ENCODE measurements at places on chromosomes 12 and 14. TPM values are rescaled to one million over a fixed set of nuclear protein-coding genes. Genes with fewer than 3 reads are reported as not detected.

- no peak for DNase-seq
These were observed 244.3 kb upstream of the NOVA1 start for GRCh38 chr14:26841920-26842741.

DNA sequence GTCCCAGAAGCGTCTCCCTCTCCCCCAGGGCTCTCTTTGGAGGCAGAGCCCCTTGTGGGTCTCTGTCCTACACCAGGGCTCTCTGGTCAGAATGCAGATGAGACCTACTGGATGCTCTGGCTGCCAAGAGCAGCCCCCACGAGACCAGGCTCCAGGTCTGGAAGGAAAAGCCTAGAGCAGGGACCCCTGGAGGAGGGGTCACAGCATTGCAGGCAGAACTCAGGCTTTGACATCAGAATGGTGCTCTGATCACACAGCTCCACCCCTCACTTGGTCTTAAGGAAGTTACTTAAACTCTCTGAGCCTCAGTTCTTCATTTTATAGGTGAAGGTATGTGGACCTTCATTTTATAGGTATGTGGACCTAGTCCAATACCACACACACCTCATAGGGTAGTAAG, 83.1 kb downstream of the ARL6IP4 start:
- no peak for DNase-seq

DNA sequence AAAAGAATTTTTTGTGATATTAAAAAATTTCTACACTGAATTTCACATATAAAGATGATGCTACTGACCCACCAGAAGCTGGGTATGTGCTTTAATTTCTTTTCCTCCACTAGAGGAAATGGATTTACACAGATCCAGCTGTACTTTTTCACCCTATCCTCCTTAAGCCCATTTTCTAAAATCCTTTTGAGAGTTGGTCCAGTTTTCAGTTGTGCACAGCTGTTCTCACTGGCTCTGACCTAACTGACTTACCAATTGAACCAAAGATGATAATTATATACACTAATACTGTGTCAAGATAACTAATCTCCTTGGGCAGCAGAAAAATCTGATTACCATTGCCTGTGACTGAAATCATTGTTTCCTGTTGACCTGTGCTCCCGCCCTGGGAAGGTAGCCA, 108.5 kb downstream of the ZFC3H1 start:
- DNase-seq: no peak

GRCh38 chr14:96994999-96995398, 197.8 kb downstream of the VRK1 start:
- DNase-seq: no peak

DNA sequence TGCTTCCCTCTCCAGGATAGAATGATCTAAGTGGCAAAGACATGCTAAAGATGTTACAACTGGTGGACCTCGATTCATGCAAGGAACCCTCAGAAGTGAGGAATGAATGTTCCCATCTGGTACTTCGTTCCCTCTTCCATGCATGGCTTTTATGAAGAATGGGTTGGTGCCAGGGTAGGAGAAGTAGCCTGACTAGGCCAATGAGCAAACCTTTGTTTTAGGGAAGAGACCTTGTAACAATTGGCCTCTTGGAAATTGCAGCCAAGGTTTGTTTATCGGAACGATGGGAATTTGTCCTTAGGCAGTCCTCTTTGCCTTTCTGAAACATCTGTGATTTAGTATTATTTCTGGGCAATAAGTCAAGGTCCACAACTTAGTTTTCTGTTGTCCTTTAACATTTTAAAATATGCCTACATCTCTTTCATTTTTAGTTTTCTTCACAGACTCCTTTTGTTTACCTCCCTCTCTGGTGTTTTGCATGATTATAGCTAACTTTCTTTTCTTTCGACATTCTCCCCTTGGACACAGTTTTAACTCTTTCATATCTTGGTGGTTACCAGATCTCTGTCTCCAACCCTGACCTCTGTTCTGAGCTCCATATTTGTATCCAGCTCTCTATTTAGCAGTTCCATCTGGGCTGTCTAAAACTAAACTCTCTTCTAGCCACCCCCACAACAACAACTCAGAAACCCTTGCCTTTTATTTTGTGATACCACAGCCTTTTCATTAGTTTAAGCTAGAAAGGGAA, 70.0 kb downstream of the DIP2B start:
- no peak for DNase-seq

GRCh38 chr12:80939231-80939950, 1.7 kb upstream of the LIN7A start:
- no peak for DNase-seq

GRCh38 chr14:67643713-67644112, 24.0 kb downstream of the ARG2 start:
- no peak for DNase-seq

- no peak for DNase-seq
These were observed 19.1 kb upstream of the SYNE2 start for GRCh38 chr14:63833728-63834127.

GRCh38 chr12:93200291-93200917, 177.3 kb upstream of the NUDT4 start:
- DNase-seq: no peak

Gene G2E3
- total RNA-seq: 8.3 TPM

Gene KRT72
- not detected for total RNA-seq
